Muscle of arm (tissue), 14 donors: ENCODE measurements at places on chromosomes 7 and 10. TPM values are rescaled to one million over a fixed set of nuclear protein-coding genes. Genes with fewer than 3 reads are reported as not detected.
A peak's percentile ranks its signal among the peaks of the same experiment; 100 is the strongest.

GRCh38 chr7:133601617-133602016 is 348.7 kb downstream of the EXOC4 start:
- no peak for DNase-seq

Gene ARHGAP12
- 30.4 TPM for polyA plus RNA-seq

GRCh38 chr10:91296471-91296870 is 76.0 kb downstream of the PCGF5 start:
- no peak for DNase-seq

- peak; percentile 18 for DNase-seq
Measured at GRCh38 chr10:71128311-71128980, 83.9 kb upstream of the UNC5B start.

GRCh38 chr7:11754933-11755332 is 77.1 kb downstream of the THSD7A start:
- no peak for DNase-seq

GRCh38 chr7:129875745-129876411 is 76.9 kb downstream of the UBE2H start:
- DNase-seq, result no peak

Gene RSU1
- 93.4 TPM for polyA plus RNA-seq

DNA sequence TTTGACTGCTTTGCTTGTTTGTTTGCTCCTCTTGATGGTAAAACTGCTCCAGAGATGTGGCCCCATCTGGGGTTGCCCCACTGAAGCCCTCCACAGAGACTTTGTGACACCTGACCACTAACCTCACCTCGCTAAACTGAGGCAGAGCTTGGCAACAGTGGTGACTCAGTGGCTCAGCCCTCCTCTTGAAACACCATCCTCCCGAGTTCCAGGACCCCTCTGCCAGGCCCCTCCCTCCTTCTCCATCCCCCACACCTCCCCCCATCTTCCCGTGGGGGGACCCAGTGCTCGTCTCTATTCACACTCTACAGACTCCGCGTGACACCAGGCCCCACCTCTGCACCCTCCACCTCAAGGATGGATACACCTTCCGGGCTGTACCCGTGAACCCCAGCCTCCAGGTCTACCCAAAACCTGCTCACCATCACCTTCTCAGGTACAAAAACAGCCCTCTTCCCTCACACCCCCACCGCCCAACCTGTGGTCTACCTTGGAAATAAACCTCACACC is 19.0 kb upstream of the RET start:
- DNase-seq, result no peak

DNA sequence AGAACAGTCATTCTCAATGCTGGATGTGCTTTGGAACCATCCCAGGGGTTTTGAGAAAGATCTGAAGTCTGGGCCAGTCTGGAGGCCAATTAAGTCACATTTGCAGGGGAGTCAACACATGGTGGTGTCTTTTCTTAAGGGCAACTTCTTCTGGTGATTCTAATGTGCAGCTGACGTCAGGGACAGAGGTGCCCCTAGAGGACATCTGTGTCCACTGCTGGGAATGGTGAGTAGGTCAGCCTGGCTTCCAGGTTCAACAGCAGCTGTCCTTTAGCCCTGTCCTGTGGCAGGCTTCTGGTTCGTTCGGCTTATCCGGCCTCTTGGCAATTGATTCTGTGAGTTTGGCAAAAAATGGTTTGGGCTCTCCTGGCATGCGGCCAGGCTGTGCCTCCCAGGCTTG is 269.7 kb upstream of the HABP2 start:
- DNase-seq, result no peak

Gene CARD11
- 0.33 TPM for polyA plus RNA-seq

DNA sequence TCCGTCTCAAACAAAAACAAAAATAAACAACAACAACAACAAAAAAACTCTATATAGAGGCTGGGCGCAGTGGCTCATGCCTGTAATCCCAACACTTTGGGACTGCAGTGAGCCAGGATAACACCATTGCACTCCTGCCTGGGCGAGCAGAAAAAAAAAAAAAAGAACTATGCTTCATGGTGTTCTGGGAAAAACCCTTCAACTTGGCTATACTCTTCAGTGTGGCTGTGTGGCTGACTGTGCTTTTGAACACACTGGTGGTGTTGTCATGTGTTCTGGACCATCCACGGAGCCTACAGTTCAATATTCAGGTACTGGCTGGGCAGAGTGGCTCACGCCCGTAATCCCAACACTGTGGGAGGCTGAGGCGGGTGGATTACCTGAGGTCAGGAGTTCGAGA is 26.5 kb downstream of the SNX8 start:
- DNase-seq, result no peak

GRCh38 chr7:46145412-46145811 is 224.3 kb upstream of the IGFBP3 start:
- DNase-seq, result peak; percentile 35

DNA sequence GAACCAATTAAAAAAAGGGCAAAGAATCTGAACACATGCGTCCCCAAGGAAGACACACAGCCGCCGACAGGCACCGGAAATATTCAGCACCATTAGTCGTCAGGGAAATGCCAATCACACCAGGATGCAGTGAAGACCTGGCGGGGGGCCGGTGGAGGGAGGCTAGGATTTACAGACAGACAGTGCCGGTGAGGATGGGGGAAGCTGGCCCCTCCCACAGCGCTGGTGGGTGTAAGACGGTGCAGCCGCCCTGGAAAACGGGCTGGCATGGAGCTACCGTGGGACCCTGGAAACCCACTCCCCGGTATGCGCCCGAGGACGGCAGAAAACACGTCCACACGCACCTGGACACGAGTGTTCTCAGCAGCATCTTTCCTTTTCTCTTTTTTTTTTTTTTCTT is 4.8 kb upstream of the ADAP1 start:
- DNase-seq, result no peak

GRCh38 chr7:127870231-127870907 is 160.9 kb downstream of the LRRC4 start:
- no peak for DNase-seq

- DNase-seq, result no peak
Measured at GRCh38 chr10:124378881-124379471, 39.7 kb downstream of the OAT start.
